ENCODE measurements at places on chromosomes 16 and 17. TPM values are rescaled to one million over a fixed set of nuclear protein-coding genes. Genes with fewer than 3 reads are reported as not detected.

- no peak for DNase-seq
Observed at GRCh38 chr17:59435238-59435637, 103.8 kb downstream of the YPEL2 start.

- DNase-seq, result no peak
Observed at GRCh38 chr17:70308618-70309017, 139.3 kb downstream of the KCNJ2 start.

DNA sequence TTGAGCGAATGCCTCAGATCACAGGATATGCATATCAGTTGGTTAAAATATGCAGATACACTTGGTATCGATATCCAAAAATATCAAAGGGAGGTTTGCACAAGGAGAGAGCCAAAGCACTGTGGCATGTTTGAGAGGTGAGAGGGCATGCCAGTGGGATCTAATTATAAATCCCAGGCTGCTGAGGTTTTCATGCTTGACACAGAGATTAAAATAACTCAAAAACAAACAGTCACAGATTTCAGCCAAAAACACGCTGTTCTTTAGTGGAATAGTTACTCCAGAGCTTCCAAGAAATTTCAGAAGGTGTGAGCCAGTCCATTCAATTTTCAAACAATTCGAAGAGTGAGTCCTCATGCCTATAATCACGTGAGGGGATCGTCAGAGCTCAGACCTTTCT, 477.9 kb downstream of the SOX9 start:
- DNase-seq, result no peak

DNA sequence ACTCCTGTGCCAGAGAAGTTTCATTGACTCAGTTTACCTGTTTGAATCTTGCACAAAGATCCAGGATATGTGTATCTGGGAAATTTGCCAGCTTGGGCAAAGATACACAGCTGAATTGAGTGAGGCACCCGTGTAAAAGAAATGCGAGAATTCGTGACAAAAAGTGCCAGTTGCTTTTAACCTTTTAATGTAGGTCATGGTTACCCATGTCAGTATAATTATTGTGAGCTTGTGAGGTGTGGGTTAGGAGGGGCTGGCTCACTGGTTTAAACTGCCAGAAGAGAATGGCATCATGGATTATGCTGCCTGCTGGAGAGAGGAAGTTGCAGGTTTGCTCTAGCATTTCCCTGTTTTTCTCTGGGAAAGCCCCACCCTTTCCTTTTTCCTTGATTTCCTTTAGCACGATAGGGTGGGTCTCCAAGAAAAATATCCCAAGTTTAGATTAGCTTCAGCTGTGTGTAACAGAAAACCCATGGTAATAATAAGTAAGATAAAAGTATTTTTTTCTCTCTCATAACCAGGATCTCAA, 24.8 kb upstream of the NDRG4 start:
- no peak for DNase-seq

- DNase-seq, result no peak
Observed at GRCh38 chr17:1324201-1324771, 44.8 kb downstream of the TRARG1 start.

- no peak for DNase-seq
Observed at GRCh38 chr17:2299136-2299535, 4.4 kb downstream of the SMG6 start.

The C16orf92 gene
- total RNA-seq, result not detected

The PERCC1 gene
- not detected for total RNA-seq

The GPR139 gene
- total RNA-seq, result not detected

The CCL5 gene
- 0.58 TPM for total RNA-seq

The ST6GALNAC2 gene
- total RNA-seq, result 10.3 TPM
